ENCODE measurements at places on chromosomes 1 and 21.

DNA sequence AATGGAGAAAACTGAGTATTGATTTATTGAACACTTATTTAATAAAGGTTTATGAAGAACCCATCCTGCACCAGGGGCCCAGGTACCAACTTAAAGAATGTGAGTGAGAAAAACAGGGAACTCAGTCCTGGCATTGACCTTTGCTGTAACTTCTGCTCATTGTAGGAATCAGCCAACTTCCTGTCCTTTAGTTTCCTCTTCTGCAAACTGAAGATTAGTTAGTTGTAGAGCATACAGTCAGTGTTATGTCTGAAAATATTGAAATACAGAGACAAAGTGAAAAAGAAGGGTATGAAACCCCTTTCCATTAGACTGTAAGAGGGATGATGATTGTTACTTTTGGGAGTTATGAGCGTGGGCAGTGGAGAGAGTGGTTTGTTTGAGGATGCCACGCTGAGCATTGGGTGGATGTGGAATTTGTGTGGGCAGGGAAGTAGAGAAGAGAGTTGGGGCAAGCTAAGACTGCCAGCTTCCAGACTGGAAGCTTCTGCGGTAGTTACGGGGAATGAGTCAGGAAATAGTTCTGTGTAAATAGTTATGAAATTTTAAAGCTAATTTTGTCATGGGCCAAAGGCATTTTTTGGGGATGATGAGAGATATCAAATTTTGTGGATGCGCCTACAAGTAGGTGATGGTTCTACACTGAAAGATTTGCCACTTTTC is 89.2 kb downstream of the GPR88 start:
- no peak for DNase-seq

DNA sequence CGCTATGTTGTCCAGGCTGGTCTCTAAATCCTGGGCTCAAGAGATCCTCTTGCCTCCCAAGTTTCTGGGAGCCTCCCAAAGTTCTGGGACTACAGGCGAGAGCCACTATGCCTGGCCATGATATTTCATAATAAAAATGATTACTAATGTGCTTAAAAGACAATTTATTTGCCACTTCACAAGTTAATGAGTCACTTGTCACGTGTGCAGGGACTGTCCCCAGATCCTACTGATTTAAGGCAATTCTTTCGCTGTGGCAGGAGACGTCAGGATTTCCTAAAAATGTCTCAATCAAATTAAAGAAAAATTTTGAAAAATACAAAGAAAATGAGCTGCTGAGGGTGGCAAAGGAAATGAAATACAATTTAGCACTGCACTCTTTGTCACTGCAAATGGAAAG is 43.5 kb downstream of the B3GALNT2 start:
- no peak for DNase-seq

DNA sequence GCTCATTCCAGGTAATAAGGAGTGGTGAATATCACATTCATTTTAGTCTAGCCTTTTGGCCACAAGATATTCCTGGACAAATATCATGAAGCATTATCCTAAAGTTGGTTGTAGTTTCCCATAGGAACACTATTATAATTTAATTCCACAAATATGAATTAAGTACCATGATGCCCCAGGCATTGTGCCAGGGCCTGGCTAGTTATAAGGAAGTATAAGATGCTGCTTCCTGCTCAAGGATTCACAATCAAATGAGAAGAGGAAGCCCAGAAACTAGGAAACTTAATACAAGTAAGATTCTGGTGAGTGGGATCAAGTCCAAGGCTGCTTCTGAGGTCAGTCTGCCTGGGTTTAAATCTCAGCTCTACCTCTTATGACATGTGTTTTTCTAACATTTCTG is 30.6 kb upstream of the ZP4 start:
- no peak for DNase-seq

DNA sequence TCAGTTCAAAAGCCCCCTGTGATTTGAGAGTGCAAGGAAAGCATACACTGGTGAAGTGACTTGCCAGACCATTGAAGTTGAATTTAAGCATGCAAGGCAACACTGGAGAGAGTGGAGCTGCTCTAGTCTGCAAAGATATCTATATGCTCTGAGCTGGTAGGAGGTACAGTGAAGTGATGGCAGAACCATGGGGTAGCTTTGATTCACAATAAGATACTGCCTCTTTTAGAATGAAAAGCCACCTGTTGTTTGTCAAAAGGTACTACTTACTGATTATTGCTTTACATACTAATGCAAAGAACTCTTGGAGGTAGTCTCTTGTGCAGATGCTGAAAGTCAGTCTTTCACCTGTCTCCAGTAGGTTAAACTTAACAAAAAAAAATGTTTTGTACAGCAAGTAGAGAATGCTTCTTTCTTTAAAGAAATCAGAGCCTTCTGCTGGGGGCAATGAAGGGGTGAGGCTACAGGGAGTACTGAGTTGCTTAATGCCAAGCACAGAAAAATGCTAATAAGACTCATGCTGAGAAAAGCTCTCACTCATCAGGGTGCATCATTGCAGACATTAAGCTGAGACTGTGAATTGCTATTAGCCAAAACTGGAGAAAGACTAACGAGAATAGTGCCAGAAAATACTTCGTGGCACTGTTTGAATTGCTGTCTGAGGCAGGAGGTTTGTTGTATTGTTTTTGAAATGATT is 1150.5 kb upstream of the TMPRSS15 start:
- no peak for DNase-seq

DNA sequence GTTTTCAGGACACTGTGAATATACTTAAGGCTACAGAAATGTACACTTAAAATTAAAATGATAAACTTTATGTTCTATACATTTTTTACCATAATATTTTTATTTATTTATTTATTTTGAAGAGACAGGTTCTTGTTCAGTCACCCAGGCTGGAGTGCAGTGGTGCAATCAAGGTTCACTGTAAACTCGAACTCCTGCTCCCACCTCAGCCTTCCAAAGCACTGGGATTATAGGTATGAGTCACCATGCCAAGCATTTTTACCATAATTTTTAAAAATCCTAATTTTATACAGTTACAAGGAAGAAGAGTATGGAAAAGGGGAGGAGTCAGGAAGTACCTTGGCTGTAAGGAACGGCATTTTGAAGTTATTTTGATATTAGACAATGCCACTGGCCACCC is 23.6 kb upstream of the ANGPTL3 start:
- DNase-seq, result no peak

Data from T-helper 22 cell (primary cell).